Neural crest cell (in vitro differentiated cells): ENCODE measurements at places on chromosomes 12 and 14. TPM values are rescaled to one million over a fixed set of nuclear protein-coding genes. Genes with fewer than 3 reads are reported as not detected.

Gene NKX2-1
- not detected in 2 replicates for total RNA-seq

Gene KCNH5
- 0.44 and 0.48 TPM in 2 replicates for total RNA-seq

Gene ANO4
- 0.23 and 0.61 TPM in 2 replicates for total RNA-seq

Gene IFI27L1
- 36.3 and 39.7 TPM in 2 replicates for total RNA-seq

Gene SYCP3
- total RNA-seq, result 0.36 TPM in 1 of 2 replicates, not detected in the other

- DNase-seq, result no peak
- H3K4me1 ChIP-seq, result no peaks in the 10 kb centered on the region
- H3K27ac ChIP-seq, result no peak overlapping the region
- no peaks in the 10 kb centered on the region for H3K27me3 ChIP-seq
Observed at GRCh38 chr14:74733221-74733620, 20.3 kb downstream of the FCF1 start.

- H3K4me1 ChIP-seq, result no peaks in the 10 kb centered on the region
- H3K36me3 ChIP-seq, result peaks cover 5% of the 10 kb centered on the region
- DNase-seq, result no peak
- no peak overlapping the region for H3K27ac ChIP-seq
- no peak overlapping the region for H3K4me3 ChIP-seq
Observed at GRCh38 chr12:2982361-2982760, 23.2 kb downstream of the TEAD4 start.

DNA sequence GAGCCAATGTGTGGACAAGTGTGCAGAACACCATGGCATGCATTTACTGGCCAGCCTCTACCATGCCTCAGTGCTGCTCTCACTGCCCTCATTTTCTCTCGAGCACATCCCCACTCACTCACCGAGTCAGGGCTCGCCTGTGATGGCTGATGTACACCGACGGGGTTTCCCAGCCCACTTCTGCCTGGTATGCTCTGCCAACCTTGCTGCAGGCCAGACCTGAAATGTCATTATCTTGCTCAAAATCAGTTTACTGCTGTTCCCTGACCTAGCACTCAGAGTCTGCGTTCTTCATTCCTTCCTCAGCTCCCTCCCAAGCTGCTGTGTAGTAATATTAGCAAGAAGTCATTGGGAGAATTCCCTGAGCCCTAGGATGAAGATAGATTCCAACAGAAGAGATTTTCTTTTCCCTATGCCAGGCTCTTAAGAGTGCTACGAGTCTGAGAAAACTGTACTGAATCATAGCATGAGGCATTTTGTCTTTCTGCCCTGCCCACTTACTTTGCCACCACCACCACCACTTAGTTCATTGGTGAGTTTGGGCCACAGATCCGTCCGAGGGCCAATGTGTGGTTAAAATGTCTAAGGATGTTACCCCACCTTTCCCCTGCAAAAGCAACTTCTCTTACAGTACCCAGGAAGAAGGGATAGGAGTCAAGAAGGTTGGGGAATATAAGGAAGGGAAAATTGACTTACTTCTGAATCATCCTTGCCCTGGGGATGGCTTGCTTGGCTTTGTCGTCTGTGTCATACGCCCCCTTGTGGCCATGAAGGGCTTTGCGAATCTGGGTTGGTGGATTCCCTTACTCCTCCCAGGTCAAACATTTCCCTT lies 51.0 kb downstream of the BMAL2 start:
- no peak overlapping the region for H3K4me3 ChIP-seq
- no peak overlapping the region for H3K27ac ChIP-seq
- H3K4me1 ChIP-seq, result no peaks in the 10 kb centered on the region
- H3K27me3 ChIP-seq, result no peaks in the 10 kb centered on the region

DNA sequence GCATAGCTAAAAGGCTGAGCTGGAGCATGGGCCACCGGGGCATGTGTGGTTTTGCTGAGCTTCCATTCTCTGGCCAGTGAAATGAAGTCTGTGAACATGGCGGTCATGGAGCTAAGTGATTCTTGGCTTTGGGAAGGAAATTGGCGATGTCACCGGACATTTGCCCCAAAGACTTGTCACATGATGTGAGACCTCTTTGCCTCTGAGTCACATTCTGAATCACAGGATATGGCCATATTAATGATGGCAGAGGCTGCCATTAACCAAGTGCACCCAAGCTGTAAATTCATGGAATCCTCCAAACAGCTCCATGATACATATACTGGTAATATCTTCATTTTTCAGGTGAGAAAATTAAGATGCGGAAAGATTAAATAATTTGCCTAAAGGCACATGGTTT lies 27.4 kb upstream of the BATF start:
- no peaks in the 10 kb centered on the region for H3K27me3 ChIP-seq
- H3K4me3 ChIP-seq, result no peak overlapping the region
- H3K4me1 ChIP-seq, result no peaks in the 10 kb centered on the region

DNA sequence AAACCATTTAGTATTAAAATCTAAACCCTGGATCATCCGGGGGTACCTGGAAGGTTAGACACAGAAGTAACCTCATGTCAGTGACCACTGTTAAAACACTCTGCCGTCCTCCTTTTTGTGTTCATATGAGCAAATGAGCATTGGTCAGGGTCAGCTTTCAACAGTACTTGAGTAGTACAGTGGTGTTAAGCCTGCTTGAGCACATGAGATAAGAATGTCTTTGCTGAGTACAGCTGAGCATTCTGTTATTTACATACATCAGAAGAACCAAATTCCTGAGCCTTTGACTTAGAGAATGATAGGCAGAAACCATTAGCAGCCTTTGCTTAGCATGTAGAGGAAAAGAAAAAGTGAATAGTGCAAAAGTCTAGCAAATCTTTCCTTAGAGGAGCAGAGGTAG lies 38.6 kb upstream of the LRTM2 start:
- peaks cover 5% of the 10 kb centered on the region for H3K4me1 ChIP-seq
- H3K27ac ChIP-seq, result no peak overlapping the region
- H3K4me3 ChIP-seq, result no peak overlapping the region
- H3K36me3 ChIP-seq, result peaks cover 12% of the 10 kb centered on the region
- H3K27me3 ChIP-seq, result no peaks in the 10 kb centered on the region

DNA sequence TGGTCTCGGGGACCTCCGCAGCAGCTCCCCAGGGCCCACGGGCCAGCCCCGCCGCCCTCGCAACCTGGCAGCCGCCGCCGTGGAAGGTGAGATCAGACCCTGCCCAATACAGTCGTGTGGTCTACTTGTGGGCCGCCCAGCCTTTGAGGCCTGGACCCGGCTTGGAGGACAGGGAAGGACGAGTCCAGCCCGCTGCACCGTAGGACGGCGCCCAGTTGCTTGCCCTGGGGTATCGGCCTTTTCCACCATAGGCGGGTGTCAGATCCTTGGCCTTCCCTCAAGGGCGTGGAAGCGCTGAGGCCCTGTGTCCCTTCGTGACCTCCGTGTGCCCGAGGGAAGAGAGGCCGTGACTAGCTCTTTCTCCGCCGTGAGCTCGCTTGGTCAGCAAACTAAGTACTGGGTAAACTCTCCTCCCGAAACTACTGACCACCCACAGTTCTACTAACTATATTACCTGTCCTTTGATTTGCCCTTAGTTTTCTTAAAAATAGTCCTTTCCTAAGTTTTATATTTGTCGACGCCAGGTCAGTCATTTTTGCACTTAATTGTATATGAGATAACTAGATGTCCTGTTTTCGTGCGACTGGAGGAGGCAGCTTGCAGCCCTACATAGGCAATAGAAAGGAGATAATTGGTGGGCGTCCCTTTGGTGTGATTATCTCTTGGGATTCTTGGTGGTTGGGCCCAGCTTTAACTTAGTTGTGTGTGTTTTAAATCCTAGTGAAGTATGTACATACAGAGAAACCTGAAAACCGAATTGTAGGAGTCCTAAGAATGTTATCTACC lies 757 bp downstream of the SLC25A3 start:
- peaks cover 9% of the 10 kb centered on the region for H3K36me3 ChIP-seq
- no peaks in the 10 kb centered on the region for H3K27me3 ChIP-seq
- H3K4me1 ChIP-seq, result peaks cover 25% of the 10 kb centered on the region

- no peak overlapping the region for H3K4me3 ChIP-seq
- no peaks in the 10 kb centered on the region for H3K27me3 ChIP-seq
- no peak for DNase-seq
- peaks cover 12% of the 10 kb centered on the region for H3K4me1 ChIP-seq
- H3K27ac ChIP-seq, result no peak overlapping the region
Observed at GRCh38 chr14:23173031-23173430, 10.4 kb downstream of the SLC7A8 start.

GRCh38 chr12:68505970-68506369 lies 104.7 kb upstream of the RAP1B start:
- H3K27ac ChIP-seq, result no peak overlapping the region
- H3K4me1 ChIP-seq, result no peaks in the 10 kb centered on the region
- peaks cover 2% of the 10 kb centered on the region for H3K27me3 ChIP-seq
- H3K36me3 ChIP-seq, result no peaks in the 10 kb centered on the region
- DNase-seq, result no peak
- H3K4me3 ChIP-seq, result no peak overlapping the region

- no peaks in the 10 kb centered on the region for H3K36me3 ChIP-seq
- peaks cover 78% of the 10 kb centered on the region for H3K27me3 ChIP-seq
- H3K27ac ChIP-seq, result peak within 1 kb of the TSS; percentile 93
- peak within 1 kb of the TSS; percentile 95 for H3K4me3 ChIP-seq
- H3K4me1 ChIP-seq, result peaks cover 40% of the 10 kb centered on the region
- peak; percentile 80 for DNase-seq
Observed at GRCh38 chr12:104456417-104456949, at the start of gene CHST11. CHST11 (plus strand) TSS chr12:104456948.

- H3K4me1 ChIP-seq, result no peaks in the 10 kb centered on the region
- H3K36me3 ChIP-seq, result no peaks in the 10 kb centered on the region
- no peaks in the 10 kb centered on the region for H3K27me3 ChIP-seq
- H3K4me3 ChIP-seq, result no peak overlapping the region
Observed at GRCh38 chr14:92382677-92383076, 59.7 kb downstream of the SLC24A4 start.
